NCI-H460 (cell line): ENCODE measurements at places on chromosomes 5 and 9.
A peak's percentile ranks its signal among the peaks of the same experiment; 100 is the strongest.

DNA sequence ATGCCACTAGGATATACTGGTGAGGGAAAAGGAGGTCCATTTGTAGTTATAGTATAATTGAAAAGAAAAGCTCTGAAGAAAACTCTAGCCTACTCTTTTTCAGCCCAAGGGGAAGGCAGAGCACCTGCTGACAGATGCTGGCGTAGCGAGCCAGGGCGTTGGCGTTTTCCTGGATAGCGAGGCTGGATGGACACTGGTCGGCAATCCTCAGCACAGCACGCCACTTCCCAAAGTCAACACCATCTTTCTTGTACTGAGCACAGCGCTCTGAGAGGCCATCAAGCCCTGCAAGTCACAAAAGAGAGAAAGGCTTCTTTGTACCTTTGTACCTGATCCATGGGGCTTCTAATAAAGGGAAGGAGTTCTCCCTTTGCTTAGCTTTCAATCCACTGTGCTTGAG, 8.2 kb downstream of the ALDOB start:
- no peak for DNase-seq

- DNase-seq = peak; percentile 40
Measured at GRCh38 chr5:139482050-139482889, at the start of gene STING1. Gene STING1 (minus strand): TSS chr5:139482758. CDS start chr5:139481704, 1,054 bp downstream.

DNA sequence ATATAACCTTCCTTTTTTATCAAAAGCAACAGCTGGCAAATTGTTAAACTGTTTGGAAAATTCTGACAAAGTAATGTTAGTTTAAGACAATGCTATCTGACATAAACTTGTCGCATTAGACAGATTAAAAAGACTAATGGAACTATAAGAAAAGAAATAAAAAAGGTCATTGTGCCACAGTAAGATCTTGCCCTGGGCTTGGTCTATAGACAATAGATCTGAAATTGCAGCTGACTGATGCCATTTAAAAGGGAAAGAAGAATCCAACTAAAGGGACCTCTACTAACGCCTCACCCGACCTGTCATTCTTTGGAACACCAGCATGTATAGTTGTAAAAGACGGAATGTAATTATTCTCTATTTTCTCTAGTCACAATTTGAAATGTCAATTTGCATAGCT, 644.4 kb upstream of the GRAMD2B start:
- DNase-seq = no peak

DNA sequence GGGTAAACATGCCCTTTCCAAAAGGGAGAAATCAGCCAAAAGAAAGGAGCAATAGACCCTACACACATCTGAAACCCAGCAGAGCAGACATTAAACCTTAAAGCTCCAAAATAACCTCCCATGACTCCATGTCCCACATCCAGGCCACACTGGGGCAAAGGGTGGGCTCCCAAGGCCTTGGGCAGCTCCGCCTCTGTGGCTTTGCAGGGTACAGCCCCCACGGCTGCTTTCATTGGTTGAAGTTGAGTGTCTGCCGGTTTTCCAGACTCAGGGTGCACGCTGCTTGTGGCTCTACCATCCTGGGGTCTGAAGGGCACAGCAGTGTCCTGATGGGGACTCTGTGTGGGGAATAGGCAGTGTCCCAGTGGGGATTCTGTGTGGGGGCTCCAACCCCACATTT, 146.5 kb downstream of the ZDHHC21 start:
- DNase-seq = no peak

- no peak for DNase-seq
Measured at GRCh38 chr5:139342423-139342723, 719 bp downstream of the PAIP2 start.

DNA sequence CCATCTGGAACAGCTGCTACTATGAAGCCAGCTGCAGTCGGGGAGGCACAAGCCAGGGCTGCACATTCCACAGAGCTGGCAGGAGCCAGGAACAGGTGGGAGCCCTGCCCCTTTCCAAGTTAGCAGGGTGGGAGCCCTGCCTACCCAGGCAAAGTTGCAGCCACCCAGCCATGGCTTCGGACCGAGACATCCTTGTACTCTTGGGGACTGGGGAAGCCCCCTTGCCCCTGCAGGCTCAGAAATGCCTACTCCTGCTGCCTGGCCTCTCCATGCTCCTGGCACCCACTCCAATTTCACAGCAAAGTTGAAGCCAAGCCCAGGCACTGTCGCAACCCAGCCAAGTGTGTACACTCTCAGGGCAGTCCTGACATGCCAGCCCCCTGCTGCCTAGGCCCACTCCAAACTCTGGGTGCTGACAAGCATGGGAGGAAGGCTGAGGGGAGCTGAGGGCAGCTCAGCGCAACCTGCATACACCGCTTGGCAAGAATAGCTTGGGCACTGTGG, 165.1 kb downstream of the RNF180 start:
- no peak for DNase-seq

DNA sequence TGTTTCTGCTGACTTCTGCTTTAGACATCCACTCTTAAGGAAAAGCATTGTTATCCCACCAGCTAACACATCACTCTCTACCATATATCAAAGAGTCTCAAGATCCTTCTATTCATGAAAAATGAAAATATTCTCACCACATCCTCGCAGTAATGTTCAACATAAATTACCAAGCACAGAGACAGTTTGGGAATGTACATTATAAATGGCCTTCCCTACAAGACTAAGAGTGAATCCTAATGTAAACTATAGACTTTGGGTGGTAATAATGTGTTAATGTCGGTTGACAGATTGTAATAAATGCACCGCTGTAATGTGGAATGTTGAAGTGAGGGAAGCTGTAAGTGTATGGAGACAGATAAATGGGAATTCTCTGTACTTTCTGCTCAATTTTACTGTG, 27.1 kb upstream of the KCNIP1 start:
- no peak for DNase-seq

- no peak for DNase-seq
Measured at GRCh38 chr5:6411141-6411540, 32.8 kb upstream of the MED10 start.

DNA sequence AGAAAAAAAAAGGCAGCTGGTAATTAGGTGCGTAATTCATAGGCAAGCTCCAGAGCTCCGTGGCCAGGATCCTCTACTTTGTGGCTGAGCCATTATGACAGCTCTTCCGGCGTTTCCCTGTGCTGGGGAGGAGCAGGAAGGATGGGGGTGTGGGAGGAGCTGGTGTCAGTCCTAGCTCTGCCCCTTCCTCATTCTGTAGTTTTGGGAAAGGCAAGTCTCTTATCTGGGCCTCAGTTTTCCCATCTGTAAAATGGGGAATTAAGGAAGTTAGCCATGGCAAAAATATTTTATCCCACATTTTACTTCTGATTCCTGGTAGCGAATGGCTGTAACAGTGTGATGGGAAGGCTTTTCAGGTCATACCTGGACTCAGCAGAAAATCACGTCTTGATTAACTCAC, 81.1 kb downstream of the SEC61B start:
- DNase-seq = no peak

GRCh38 chr9:87824216-87824875, 58.3 kb upstream of the SPATA31E1 start:
- DNase-seq = no peak

DNA sequence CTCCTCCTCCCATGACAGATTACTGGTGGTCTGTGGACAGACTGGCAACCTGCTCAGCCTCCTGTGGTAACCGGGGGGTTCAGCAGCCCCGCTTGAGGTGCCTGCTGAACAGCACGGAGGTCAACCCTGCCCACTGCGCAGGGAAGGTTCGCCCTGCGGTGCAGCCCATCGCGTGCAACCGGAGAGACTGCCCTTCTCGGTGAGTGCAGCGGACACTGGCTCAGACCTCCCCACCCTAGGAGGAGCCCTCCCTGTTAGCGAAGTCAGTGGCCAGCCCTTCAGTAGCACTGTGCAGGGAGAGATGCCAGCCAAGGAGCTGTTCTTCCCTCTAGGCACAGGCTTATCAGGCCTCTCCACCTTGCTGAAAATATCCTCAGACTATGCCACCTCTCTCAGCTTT, 143.5 kb downstream of the SAXO1 start:
- DNase-seq = no peak

DNA sequence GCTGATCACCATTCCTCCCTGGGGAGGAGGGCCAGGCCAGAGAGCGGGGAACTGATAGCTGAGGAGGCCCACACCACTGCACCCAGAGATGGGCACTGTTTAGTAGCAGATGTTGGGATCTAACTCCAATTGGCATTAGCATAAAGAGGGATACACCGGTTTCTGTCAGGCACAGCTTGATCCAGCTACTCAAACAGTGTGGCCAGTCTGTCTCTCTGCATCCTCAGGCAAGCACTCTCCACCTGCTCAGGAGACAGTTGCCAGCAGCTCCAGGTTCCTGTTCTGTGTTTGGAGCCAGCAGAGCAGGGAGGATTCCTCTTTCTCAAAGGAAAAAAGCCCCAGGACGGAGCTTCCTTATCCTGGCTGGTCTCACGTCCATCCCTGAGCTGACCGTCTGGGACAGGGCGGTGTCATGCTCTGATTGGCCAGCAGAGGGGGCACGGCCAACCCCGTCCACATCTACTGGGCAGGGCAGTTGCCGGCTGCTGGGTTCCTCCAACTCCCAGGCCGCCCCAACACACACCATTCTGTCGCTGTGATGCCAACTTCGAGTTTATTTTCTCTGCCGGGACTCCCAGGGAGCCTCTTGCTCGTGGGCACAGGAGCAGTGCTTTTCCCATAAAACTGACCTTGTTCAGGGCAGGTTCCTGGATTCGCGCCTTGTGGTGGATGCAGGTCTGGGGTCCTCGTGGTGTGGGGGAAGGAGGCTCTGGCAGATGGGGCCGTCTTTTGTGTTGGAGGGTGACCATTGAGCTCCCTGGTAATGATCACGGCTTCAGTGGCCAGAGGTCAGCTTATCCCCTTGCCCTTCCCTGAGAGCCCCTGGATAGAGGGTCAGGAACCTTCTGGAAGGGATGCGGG, 47.9 kb downstream of the COL5A1 start:
- DNase-seq = peak; percentile 38

DNA sequence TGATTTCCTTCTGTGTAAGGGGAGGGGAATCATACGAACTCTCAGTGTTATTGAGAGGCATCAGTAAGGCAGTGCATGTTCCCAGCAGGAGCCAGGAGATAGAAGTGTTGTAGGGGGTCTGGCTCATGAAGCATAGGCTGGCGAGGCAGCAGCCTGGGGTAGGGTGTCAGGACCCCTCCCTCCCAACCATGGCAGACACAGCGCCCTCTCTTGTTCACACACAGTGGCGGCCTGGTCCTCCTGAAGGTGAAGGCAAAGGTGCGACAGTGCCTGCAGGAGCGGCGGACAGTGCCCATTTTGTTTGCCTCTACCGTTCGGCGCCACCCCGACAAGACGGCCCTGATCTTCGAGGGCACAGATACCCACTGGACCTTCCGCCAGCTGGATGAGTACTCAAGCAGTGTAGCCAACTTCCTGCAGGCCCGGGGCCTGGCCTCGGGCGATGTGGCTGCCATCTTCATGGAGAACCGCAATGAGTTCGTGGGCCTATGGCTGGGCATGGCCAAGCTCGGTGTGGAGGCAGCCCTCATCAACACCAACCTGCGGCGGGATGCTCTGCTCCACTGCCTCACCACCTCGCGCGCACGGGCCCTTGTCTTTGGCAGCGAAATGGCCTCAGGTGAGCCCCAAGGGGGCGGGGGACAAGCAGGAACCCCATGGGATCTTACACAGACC, 4.7 kb downstream of the SLC27A4 start:
- DNase-seq = no peak

DNA sequence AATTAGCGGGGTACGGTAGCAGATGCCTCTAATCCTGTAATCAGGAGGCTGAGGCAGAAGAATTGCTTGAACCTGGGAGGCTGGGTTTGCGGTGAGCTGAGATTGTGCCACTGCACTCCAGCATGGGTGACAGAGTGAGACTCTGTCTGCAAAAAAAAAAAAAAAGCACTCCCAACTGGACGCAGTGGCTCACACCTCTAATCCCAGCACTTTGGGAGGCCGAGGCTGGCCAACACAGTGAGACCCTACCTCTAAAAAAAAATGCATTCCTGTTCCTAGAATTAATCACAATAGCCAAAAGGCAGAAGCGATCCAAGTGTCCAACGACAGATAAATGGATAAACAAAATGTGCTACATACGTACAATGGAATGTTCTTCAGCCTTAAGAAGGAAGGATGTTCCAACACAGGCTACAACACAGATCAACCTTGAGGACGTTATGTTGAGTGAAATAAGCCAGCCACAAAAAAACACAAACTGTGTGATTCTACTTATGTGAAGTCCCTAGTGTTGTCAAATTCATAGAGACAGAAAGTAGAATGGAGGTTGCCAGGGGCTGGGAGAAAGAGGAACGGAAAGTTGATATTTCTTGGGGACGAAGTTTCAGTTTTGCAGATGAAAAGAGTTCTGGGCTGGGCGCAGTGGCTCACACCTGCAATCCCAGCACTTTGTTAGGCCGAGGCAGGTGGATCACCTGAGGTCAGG, 13.8 kb downstream of the FAM78A start:
- no peak for DNase-seq

- no peak for DNase-seq
Measured at GRCh38 chr9:127336086-127336485, 60.9 kb upstream of the SLC2A8 start.

- DNase-seq = no peak
Measured at GRCh38 chr5:137296213-137296781, 202.8 kb downstream of the SPOCK1 start.

GRCh38 chr5:136137497-136138220, 5.0 kb downstream of the SMAD5 start:
- no peak for DNase-seq

GRCh38 chr5:139038613-139039305, 159.4 kb downstream of the SIL1 start:
- no peak for DNase-seq

- no peak for DNase-seq
Measured at GRCh38 chr9:36928670-36929349, 105.3 kb downstream of the PAX5 start.

- DNase-seq = no peak
Measured at GRCh38 chr9:78938821-78939220, 632.9 kb upstream of the TLE4 start.

GRCh38 chr5:167008705-167009104, 1282.7 kb upstream of the WWC1 start:
- DNase-seq = no peak

GRCh38 chr9:85007748-85008147, 338.2 kb downstream of the NTRK2 start:
- DNase-seq = no peak

GRCh38 chr9:82021198-82021597, 32.6 kb downstream of the SPATA31D1 start:
- peak; percentile 15 for DNase-seq

DNA sequence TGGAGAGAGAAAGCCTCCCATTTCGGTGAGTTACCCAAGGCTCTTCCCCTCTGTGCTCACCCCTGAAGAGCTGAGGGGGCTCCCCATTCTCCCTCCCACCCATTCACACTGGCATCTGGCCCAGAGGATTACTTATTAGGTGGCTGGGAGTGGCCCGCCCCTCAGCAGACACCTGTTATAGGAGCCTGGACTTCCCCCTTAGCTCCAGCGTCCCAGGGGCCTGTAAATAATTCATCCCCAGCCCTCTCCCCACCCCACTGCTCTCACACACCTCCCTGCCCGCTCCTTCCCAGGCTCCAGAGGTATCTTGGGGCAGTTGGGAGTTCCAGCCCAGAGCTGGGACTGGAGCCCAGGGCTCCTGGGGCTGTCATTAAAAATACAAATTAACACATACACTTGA, 11.6 kb upstream of the SLC6A7 start:
- DNase-seq = no peak
